Stimulated activated CD4-positive, alpha-beta T cell treated with anti-CD3 and anti-CD28 coated beads, Interleukin-4, amount 100 ng/mL, for 48 hours (primary cell): ENCODE measurements at places on chromosomes 1 and 21.

GRCh38 chr1:65512383-65512782 lies 91.9 kb downstream of the LEPR start:
- no peak for DNase-seq

DNA sequence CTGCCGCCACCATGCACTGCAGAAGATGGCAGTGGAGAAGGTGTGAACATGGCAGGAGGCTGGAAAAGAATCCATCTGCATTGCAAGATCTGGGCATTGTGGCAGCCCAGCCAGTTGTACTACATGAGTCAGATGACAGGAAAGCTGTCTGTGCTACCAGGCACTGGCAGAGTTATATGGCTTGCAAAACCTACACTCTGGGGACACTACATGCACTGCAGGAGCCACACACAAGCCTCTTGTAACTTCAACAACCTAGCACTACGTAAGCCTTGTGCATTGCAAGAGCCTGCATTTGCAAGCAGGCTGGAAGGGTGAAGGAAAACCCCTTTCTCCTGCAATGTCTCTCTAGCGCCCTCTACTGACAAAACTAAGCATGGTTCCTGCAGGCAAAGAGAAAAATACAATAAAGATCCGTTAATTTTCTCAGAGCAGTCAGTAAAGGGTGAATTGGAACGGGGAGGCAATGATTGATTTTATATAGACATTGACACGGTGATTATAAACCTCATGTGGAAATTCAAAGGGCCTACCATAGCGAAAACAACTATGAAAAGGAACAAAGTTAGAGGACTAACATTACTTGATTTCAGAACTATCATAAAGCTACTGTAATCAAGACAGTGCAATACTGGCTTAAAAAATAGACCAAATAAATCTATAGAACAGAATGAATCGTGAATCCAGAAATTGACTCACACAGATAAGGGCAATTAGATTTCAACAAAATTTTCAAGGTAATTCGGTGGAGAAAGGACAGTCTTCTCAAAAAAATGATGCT lies 26.2 kb upstream of the DYNLT5 start:
- DNase-seq: peak; percentile 42

GRCh38 chr1:228271701-228272251 lies 63.9 kb downstream of the OBSCN start:
- no peak for DNase-seq

DNA sequence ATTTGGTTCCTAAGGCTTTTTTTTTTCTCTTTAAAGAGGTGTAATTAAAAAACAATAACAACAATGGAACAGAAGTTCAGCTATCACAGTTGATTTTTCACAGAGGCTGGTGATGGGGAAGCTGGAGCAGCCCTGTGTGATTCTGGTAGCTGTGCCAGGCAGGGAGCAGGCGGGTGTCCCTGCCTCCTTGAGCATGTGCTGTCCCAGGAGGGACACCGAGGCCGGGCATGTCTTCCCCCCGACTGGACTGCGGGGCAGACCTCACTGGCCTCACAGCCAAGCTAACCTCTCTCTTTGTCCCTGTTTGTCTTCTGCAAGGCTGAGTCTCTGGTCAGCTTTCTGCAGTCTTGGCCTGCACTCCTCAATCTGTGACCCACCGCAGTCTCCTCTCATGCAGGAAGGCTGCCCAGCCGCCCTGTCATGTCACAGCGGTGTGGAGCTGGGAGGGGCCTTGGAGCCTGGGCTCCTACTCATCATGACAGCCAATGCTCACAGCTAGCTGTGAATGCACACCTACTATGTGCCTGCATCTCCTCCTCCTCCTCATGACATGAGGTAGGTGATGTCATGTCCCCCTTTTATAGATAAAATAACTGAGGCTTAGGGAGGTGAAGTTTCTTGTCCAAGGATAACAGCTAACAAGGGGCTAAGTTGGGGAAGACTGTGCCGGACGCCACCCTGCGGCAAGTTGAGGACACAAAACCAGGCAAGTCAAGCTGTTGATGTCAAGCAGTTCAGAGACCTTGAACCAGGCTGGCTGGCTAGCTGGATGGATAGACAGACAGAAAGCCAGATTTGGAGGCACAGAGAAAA lies 10.3 kb upstream of the ACTL8 start:
- DNase-seq: no peak

GRCh38 chr1:111399792-111400610 lies 27.5 kb downstream of the OVGP1 start:
- DNase-seq: peak; percentile 15

DNA sequence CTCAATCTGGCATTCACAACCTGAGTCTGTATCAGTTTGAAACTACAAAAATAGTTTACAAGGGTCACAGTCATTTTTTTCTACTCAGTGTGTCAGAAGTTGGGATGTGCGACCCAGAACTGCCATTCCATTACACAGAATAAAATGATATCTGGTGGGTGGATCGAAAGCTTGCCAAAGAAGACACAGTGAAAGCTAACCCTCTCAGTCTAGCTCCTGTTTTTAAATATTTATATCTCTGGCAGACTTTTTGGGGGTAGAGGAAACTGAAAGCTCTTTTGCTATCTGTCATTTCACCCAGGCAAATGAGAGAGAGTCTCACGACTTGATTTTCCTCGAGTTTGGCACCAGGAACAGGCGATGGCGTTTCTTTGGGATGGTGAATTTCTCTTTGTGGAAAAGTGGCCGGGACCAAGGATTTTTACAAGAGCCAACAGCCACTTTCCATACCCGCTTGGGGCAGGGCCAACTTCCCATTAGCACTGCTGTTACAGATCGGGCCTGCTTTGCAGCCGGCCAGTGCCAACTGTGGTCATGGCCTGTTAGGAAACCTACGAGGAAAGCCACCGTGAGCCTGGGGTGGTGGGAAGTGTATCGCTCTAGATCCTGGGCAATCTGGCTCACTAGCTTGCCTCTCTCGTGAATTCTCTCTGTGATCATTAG lies 185.5 kb upstream of the NFIA start:
- no peak for DNase-seq
